IMR-90 (cell line): ENCODE measurements at places on chromosomes 16 and 17. TPM values are rescaled to one million over a fixed set of nuclear protein-coding genes. Genes with fewer than 3 reads are reported as not detected.
A peak's percentile ranks its signal among the peaks of the same experiment; 100 is the strongest.

DNA sequence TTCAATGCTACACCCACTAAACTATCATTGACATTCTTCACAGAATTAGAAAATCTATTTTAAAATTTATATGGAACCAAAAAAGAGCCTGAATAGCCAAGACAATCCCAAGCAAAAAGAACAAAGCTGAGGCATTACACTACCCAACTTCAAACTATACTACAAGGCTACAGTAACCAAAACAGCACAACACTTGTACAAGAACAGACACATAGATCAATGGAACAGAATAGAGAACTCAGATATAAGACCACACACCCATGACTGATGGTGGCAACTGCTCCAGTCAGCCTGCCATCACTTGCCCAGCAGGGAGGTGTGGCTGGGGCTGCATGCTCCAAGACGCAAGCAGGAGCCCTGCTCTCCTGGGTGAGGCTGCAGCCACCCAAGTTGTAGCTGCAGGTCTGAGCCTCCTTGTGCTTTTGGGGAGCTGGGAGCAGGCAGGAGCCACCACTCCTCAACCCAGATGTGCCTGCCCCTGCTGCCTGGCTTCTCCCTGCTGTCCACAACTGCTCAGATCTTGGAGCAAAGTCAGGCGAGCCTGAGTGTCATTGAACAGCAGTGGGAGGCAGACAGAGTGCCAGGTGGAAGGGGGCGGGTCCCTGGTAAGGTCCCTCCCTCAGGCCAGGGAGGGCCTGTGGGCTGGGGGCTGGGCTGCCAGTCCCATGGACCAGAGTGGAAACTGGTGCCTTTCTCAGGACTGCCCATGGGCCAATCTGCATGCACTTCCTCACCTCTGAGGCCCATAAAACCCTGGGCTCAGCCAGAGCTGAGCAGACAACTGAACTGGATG, 24.7 kb downstream of the SSH2 start:
- DNase-seq: no peak

- DNase-seq: no peak
These were observed 15.5 kb upstream of the RBFOX3 start for GRCh38 chr17:79626156-79626890.

- DNase-seq: peak; percentile 8
These were observed 199.1 kb downstream of the XYLT1 start for GRCh38 chr16:17271687-17272086.

GRCh38 chr16:31148281-31148728, 1.6 kb downstream of the PRSS36 start:
- no peak for DNase-seq

SLC5A2 gene
- total RNA-seq: under 0.01 TPM in 1 of 2 replicates, not detected in the other

DNA sequence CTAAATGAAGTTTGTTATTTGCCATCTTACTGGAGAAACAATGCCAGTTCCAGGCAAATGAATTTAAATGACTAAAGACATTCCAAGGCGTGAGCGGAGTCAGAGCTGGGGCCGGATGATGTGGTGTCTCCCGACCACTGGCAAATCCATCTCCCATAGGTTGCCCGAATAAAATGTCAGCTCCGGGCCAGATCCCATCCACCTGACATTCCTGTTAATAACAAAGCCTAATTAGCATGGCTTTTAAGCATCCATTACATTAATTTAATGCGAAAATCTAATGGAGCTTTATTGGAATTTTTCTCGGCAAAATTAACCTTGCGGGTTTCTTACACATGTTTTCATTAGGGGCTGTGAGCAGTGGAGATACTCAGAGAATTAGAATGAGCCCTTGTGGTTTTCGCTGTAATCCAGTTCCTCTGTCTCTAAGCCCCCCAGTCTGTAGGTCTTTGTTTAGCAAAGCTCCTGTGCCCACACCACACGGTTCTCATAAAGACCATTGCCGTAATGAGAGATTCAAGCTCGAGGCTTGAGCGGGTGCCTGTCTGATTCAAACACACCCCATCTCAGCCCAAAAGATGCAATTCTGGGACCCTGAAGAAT, 123.3 kb downstream of the CCT6B start:
- DNase-seq: no peak

- peak; percentile 44 for DNase-seq
These were observed 924 bp downstream of the ZNF598 start for GRCh38 chr16:2008631-2009163.

CLDN6 gene
- not detected in 2 replicates for total RNA-seq

DNA sequence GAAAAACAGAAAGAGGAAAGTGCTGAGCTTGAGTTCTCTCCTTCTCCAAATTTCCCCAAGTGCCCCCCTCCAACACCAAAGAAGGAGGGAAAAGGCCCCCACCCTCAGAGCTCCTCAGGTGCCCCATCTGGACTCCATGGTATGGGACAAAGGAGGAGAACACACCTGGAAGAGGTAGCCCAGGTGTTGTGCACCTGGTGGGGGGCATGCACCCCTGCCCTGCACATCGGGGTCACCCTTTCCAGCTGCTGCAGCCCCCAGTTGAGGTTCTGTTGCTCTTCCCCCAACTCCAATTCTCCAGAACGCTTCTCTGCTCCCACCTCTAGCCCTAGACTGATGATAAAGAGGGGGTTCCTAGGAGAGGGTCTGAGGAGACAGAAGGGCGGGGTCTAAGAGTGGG, 3.0 kb upstream of the COL1A1 start:
- DNase-seq: no peak

STH gene
- total RNA-seq: not detected in 2 replicates
